ENCODE measurements at places on chromosomes 12 and 14.

DNA sequence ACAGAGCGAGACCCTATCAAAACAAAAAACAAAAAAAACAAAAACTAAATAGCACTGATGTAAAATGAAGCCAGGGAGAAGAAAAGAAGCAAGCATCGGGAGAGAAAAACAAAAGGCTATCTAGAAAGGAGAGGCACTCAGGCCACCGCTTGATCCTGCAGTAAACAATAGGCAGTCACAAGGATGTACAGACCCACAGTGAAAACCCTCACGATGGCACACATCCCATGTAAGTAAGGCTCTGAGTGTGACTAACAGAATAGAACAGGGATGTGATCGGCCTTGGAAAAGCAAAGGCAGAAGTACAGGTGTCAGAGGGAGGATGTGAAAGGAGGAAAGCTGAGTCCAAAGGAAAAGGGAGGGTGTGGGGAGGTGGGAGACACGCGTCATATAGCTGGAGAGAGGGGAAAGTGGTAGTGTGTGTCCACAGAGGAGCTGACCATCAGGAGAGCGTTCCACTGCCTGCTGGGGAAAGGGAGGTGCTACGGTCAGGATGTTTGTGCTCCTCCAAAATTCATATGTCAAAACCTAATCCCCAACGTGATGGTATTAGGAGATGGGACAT lies 31.5 kb downstream of the CAMKK2 start:
- DNase-seq: no peak

- no peak for DNase-seq
Observed at GRCh38 chr14:98634043-98634820, 637.8 kb downstream of the BCL11B start.

GRCh38 chr12:104177663-104178501 lies 37.7 kb upstream of the TXNRD1 start:
- DNase-seq: no peak

DNA sequence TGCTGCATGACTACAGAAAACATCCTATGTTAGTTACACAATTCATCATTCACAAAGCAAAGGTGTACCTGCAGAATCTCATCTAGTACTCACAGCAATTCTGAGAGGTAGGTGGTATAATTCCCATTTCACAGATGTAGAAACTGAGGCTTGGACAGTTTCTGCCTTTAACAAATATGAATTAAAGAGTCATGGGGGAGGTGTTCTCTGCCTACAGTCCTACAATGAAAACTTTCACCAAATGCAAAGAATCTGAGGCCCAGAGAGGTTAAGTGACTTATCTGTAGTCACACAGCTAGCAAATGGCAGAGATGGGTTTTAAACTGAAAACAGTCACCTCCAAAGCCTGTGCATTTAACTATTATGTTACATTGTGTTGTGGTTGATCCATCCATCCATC lies 171.6 kb upstream of the WSCD2 start:
- no peak for DNase-seq

- no peak for DNase-seq
Observed at GRCh38 chr12:125137766-125138344, 72.6 kb downstream of the AACS start.

DNA sequence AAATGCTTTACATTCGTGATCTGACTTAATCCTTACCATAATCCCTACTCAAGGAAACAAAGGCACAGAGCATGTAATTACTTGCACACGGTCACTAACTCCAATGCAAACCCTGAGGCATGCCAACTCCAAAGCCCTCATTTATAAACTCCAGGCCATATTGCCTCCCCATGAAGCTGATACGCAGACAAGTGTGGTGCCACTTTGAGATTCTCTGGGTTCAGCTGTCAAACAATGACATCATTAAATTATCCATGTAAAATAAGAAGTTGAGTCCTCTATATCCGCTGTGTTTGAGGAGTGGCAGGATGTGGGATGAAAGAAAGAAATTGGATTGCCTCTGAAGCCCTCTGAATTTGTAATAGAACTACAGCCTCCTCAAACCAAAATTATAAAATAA lies 62.8 kb downstream of the ANO4 start:
- DNase-seq: no peak

- DNase-seq: no peak
Observed at GRCh38 chr12:123085066-123085465, 65.8 kb downstream of the PITPNM2 start.

GRCh38 chr12:78914859-78915331 lies 50.3 kb downstream of the SYT1 start:
- DNase-seq: no peak

DNA sequence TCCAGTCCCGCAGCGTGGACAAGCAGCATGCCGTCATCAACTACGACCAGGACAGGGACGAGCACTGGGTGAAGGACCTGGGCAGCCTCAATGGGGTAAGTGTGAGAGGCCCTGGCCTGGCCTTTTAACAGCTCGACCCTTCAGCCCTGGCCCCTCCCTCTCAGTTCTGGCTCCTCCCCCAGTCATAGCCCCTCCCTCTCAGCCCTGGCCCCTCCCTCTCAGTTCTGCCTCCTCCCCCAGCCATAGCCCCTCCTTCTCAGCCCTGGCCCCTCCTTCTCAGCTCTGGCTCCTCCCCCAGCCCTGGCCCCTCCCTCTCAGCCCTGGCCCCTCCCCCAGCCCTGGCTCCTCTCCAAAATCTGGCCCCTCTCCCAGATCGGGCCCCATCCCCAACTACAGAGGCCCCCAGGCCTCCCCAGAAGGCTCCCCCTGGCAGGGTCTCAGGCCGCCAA lies 11.2 kb downstream of the CEP170B start:
- no peak for DNase-seq

- no peak for DNase-seq
Observed at GRCh38 chr14:76422662-76423061, 46.7 kb downstream of the ESRRB start.

- DNase-seq: no peak
Observed at GRCh38 chr14:56224691-56225681, 106.8 kb downstream of the PELI2 start.

DNA sequence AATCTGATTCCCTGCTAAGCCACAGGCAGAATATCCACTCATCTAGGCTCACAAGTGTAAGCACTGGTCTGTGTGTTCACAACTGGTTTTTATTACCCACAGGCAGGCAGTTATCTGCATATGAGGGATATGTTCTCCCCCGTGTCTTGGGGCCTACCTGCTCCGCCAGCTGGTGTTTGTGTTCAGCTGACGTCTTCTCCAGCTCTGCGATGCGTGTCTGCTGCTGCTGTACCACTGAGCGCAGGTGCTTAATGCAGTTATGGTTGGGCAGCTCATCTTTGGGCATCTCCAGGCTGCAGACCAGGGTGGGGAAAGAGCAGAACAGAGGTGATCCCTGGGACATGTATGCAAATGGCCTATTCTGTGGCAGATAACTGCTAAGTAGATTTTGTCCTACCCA lies 13.7 kb downstream of the RNF41 start:
- DNase-seq: no peak

DNA sequence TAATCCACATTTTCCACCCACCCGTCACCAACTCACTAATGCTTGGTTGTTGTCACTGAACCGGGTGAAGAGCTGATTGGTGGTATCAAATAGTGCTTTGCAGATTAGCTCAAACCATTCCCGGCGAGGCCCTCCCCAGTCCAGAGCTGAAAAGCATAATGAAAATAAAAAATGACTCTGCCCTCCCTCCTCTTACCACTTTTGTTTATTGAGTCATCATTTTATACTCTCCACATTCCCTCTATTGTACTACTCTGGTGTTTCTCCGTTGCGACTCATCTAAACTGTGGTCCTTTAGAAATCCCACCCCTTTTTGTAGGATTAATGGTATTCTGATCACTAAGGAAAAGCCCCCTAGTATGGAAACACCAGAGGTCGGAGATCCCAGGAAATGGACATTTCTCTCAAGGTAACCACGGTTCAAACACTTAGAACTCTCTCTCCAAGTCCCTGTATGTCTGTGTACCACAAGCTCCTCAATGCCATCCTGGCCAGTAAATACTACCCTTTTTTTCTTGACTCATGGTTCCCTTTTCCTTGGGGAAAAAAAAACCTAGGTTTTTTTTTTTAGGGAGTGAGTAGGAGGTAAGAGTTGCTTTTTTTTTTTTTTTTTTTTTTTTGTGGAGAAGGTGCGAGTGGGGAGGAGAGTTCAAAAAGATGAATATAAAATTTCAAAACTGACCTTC lies 42.0 kb downstream of the AREL1 start:
- no peak for DNase-seq

- no peak for DNase-seq
Observed at GRCh38 chr14:53884601-53885000, 72.0 kb downstream of the BMP4 start.

DNA sequence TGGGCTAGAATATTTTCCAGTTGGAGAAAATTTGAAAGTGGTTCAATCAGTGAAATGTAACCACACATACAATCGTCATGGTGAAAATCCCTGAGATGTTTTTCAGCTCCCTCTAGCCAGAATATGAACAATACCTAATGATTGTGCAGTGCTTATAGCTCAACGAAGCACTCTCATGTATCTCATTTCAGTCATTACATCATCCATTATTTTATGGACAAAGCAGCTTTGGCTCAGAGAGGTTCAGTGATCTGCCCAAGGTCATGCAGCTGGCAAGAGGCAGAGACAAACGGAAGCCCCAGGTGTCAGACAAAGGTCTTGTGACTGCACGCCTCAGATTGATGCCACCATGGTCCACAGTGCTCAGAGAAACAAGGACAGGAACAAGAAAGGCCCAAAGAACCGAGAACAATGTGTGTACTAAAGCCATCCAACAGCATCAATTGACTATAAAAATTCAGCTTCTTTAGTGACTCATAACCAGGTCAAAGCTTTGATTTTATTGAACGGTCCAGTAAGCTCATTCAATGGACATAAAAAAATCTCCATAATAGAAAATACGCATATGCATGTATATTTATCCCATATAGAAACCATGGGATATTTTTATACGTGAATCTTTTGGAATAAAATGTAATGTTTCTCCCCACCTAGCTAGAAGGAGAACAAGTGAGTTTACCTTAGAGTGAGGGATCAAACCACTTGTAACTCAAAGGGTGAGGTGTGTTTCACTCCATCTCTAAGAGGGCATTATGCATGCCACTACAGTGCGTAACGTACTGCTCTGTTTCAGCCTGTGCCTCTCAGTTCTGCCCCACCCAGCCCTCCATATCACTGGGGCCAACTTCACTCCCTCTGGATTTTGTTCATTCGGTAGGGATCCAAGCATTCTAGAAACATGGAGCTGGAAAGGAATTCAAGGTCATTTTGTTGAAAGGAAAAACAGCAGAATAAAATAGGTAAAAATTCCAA lies 141.8 kb downstream of the GRIN2B start:
- no peak for DNase-seq

DNA sequence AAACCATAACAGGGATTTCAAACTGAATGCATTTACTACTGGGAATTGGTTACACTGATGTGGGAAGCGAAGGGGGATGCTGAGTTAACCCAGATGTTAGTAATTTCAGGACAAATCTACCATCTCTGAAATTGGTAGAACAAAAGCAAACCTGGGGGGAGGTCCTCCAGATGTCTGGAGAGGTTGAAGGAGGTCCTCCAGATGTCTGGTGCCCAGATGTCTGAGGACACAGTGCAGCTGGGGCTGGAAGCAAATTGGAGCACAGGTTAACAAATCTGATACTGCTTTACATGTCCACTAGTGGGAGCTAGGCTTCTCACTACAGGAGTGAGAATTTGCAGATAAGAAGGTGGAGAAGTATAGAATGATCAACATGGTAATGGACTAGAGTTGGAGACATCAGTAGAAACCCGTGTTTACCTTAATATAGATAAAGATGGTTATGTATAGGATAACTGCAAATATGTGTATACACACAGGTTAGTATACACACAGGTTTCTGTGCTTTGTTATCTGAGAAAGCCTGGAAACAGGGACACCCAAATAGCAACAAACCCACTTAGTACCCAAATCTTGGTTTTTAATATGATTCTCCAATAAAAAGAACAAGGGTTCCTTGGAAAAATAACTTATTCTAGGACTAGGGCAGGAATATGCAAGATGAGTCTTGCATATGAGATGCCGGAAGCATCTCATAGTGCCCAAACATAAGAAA lies 162.5 kb downstream of the C12orf50 start:
- no peak for DNase-seq

- DNase-seq: no peak
Observed at GRCh38 chr12:90902596-90902995, 52.4 kb downstream of the CCER1 start.

DNA sequence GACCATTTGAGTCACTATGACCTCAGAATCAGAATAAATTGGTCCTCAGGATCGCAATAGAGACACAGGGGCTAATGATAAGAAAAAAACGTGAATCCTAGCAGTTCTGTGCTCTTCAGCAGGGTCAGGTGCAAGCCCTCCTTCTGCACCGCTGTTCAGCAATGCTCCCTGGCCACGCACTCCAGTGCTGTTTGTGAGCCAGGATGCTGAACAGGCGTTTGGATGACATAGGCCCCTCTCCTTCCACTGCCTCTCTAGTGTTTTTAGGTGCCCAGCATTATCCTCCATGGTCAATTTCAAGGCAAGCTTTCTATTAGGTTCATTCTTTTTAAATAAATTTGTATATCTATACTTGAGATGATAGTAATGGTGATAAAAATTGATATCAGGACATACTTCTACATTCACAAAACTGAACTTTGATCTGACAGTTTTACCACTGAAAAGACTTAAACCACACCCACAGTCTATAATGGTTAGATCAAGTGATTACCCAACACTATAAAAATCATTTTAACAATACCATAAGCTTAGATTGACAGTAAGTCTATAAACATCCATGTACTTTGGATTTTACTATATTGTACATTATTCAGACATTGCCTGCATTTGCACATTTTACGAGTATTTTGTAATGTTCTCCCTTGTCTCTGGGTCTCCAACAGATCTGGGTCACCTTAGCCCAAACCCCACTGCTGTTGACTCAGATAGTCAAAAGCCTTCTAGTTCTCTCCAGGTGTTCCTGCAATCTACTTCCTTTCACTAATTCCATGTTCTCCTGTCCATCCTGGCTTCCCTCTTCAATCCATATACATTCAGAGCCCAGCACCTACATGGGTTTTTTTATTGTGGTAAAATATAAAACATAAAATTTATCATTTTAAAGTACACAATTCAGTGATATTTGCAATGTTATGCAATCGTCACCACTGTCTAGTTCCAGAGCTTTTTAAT lies 114.9 kb upstream of the COCH start:
- DNase-seq: no peak

DNA sequence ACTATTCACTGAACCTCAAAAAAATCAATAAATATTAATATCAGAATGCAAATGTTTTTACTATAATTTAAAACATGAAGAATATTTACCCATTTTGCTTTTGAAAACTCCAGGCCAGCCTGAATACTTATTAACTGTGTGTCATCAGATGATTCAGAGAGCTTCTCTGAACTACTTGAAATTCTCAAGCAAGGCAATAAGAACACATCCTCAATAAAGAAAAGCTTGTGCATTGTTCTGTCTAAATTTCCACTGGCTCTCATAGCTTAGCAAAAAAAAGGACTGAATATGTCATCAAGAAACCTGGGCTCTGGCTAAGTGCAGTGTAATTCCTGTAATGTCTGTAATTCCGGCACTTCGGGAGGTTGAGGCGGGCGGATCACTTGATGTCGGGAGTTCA lies 194.1 kb downstream of the BTG1 start:
- DNase-seq: no peak

GRCh38 chr12:122846622-122847515 lies 11.6 kb downstream of the HIP1R start:
- no peak for DNase-seq

- no peak for DNase-seq
Observed at GRCh38 chr12:84601483-84601882, 311.1 kb downstream of the SLC6A15 start.
